Activated gamma-delta T cell treated with anti-CD3 and anti-CD28 coated beads, Interleukin-2, amount 50 U/mL, for 16 hours (primary cell): ENCODE measurements at places on chromosomes 4 and X.

GRCh38 chrX:77953302-77953701, 16.1 kb downstream of the PGAM4 start:
- DNase-seq: no peak

GRCh38 chr4:183621875-183622274, 37.1 kb downstream of the RWDD4 start:
- DNase-seq: no peak

DNA sequence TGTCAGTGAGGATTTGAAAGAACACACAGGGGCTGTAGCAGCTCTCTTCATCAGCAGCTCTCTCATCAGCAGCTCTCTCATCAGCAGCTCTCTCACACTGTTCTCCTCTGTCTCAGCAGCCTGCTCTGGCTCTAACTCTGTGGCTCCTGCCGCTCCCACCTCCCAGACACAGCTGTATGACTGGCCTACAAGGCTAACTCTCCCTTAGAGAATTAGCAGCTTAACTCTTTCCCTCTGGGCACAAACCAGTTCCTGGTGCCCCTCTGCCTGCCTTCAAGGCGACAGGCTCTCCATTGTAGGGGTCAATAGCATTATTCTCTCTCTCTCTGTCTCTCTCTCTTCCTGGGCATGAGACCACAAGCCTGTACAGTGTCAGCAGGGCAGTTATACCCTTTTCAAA, 385.6 kb upstream of the PCDH10 start:
- DNase-seq: no peak

DNA sequence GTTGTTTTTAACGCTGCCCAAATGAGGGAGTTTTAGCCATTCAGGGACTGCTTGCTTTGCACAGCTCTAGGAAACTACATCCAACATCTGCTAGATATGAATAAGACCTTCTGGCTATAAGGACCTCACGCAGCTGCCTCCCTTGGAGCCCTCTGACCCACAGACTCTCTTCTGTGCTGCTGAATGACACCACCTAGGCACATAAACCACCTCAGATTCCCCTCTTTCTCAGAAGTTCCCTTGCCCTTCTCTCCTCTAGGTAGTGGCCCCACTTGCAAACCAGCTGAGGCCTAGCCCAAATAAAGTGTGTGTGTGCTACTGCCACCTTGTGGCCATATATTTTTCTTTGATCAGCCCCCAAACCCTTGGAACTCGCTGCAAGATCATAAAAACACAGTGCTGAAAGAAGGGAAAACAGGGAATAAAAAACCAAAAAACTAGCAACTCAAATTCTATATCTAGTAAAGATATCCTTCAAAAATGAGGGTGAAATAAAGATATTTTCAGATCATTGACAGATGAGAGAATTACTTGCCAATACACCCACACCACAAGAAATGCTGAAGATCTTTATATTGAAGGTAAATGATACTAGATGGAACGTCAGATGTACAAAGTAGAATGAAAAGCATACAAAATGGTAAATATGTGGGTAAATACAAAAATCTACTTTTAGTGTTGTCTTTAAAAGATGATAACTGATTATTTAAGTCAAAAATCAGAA, 265.9 kb downstream of the ADAMTS3 start:
- no peak for DNase-seq

DNA sequence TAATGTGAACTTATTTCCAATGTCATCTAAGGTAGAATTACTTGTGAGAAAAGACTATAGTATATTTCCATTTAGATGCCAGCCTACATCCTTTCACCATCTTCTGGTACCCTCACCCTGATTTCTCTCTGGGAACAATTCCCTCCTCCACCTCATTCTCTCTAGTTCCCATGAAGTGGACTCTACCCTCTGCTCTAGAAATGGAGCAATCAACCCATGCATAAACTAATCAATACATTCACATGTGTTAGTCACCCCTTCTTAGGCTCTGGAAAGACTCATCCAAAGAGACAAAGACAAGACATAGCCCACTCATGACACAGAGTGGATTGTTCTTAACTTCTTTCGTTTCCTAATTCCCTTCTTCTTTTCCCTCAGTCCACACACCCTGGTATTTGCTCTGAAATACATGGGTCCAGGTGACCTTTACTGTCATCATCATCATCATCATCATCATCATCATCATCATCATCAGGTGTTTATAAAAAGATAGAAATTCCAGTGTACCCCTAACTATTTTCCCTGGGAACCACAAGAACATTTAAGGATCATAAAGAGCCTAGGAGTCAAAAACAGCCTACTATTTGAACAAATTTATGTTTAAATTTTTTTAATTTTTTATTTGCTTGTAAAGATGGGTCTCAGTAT, 298.9 kb upstream of the GALNT7 start:
- no peak for DNase-seq

GRCh38 chr4:133920236-133920635, 281.4 kb downstream of the PABPC4L start:
- no peak for DNase-seq

GRCh38 chr4:42398871-42399331, 1.6 kb downstream of the SHISA3 start:
- no peak for DNase-seq

DNA sequence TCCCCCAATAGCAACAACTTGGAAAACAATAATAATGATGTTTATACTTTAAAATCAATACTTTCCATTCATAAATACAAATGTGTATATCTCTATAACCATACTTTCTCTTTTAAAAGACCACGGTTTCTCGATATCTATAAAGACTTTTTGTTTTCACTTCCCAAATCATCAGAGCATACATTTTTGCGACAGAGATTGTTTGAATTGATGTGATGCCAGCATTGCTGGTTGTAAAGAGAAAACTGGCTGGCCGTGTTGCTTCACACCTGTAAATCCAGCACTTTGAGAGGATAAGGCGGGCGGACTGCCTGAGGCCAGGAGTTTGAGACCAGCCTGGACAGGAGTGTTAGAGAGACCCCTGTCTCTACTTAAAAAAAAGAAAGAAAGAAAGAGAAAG, 77.6 kb upstream of the ZNF518B start:
- no peak for DNase-seq

DNA sequence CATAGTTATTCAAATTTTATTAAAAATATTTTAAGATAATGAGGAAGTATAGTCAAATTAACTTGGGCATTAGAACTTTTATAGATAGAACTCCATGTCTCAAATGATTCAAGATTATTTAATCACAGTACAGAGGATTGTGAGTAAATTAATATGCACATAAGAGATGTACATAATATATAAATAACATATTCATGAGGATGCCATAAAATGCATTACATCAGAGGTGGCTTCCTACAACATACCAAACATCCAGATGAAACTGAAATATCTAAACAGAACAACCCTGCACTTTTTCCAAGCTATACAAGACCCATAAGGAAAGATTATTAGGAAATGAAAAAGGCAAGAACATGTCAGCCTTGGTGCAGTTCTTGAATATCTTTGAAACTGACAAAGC, 91.3 kb upstream of the NAP1L5 start:
- DNase-seq: no peak

GRCh38 chrX:34918856-34919255, 23.7 kb upstream of the FAM47B start:
- DNase-seq: no peak

DNA sequence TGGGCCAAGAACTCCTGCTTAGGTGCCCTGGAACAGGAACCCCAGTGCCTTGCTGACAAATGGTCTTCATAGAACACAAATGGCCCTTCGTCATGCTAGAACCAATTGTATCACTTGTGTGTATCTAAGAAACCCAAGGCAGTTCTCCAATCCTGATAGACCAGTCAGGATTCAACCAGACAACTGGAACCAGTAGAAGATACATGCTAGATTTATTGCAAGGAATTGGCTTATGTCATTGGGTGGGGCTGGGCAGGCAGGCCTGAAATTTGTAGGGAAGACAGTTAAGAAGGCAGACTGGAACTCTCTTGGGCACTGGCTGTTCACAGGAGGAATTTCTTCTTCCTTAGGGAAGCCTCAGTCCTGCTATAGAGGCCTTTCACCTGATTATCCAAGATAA, 17.0 kb upstream of the TBL1X start:
- no peak for DNase-seq

GRCh38 chrX:123324625-123325024, 140.5 kb downstream of the GRIA3 start:
- DNase-seq: no peak

DNA sequence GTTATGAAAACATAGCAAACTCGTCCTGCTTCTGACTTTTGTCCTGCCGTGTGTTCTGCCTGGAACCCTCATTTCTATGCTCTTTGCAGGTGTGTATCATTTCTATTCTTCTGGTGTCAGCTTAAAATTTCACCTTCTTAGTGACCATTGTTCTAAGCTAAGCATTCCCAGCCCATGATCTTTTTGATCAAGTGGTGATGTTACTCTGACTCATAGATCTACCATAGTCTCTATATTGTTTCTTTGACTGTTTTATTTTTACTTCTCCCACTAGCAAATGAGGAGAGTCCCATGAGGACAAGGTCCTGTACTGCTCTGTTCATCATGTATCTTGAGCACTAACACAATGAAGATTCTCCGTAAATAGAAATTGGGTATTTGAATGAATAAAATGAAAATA, 14.1 kb upstream of the CXCL6 start:
- DNase-seq: no peak

DNA sequence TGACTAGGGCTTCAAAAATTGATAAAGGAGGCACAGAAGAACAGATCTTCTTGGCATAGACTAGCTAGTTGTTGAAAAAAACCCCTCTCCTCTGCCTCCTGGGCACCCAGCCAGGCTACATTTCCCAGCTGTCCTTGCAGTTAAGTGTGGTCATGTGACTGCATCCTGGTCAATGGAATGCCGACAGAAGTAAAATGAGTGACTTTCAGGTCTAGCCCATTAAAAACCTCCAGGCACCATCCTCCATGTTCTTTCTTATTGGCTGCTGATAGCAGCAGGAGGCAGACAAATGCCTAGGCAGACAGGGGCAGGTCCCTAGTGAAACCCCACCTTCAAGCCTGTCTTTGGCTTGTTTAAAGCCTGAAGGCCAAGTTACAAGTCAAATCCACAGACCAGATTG, 35.3 kb downstream of the ATXN3L start:
- DNase-seq: no peak

DNA sequence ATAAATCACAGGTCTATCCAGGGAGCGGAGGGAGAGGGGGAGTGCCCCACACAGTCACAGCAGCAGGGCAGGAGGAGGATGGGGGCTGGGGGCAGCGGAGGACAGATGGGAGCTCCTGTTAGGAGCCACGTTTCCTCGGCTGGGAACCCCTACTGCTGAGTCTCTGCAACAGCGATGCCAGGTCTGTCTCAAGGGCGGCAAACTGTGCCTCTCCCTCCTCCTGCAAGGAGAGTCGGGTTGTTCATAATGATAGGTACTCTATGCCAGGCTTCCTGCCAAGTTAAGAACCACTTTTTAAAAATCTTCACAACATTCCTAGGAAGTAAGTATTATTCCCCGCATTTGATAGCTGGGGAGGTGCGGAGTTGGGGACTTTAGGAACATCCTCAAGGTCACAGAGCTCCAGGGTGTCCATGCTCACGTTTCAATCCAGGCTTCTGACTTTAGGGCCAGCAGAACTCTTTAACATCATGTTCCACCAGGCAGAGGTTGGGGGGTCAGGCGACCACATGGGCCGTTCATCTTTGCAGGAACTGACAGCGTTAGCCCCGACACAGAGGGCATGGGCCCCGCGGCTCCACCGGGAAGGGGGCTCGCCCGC, 98.3 kb upstream of the MAML3 start:
- no peak for DNase-seq

GRCh38 chrX:110089656-110090403, 86.9 kb downstream of the TMEM164 start:
- no peak for DNase-seq

GRCh38 chrX:85244450-85245211, 840 bp downstream of the ZNF711 start:
- DNase-seq: no peak

DNA sequence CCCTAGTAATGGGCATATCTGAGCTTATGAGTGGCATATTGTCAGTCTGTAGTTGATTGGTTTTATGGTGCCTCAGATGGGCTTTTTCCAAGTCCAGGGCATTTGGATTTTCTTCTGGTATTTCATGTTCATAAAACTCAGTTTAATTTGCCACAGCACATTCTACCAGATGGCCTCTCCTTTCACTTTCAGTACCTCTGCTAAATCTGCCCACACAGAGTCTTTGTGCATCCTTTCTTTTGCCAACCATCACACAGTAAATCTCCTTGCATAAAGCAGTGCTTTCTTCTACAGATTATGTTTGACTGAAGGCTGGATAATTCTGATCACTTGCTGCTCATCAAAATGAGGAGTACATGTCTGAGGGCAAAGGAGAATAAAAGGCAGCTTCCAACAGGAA, 98.2 kb downstream of the HS6ST2 start:
- DNase-seq: no peak

- no peak for DNase-seq
Observed at GRCh38 chr4:104494822-104495559, at the start of gene CXXC4. Gene CXXC4, minus strand, starts transcription at chr4:104494894. Its CDS starts 3,092 bp downstream, at chr4:104491802.

DNA sequence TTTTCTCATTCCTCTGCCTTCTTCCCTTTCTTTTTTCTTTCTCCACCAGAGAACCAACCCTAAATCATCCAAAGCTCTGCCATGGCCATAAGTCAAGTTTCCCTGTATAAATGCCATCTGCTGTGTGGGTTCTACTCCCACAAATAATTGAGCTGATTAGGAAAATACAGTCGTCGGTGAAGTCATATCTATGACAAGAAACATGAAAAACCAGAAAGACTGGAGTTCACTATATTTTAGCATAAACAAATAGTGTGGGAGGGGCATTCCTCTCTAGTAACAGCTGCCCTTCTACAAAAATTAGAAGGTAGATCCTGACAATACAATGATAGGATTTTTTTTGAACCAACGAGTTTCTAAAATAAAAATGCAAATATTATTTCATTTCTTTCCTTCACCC, 48.8 kb downstream of the SPOCK3 start:
- no peak for DNase-seq

DNA sequence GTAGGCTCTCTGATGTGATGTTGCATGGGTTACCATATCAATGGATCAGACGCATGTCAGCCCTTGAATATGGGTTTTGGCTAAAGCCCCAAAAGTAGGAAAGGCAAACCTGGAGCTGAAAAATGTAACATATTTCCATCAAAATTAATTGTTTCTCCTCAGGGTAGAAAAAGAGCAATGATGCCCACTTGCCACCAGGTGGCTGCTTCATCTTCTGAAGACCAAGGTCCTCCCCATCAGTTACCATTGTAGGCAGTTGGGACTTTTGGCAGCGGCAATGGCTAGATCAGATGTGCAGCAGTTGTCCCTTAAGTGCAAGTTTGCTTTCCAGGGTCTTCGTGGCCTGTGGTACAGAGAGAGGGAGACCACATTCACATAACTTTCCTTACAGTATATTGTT, 118.2 kb downstream of the NAF1 start:
- no peak for DNase-seq

DNA sequence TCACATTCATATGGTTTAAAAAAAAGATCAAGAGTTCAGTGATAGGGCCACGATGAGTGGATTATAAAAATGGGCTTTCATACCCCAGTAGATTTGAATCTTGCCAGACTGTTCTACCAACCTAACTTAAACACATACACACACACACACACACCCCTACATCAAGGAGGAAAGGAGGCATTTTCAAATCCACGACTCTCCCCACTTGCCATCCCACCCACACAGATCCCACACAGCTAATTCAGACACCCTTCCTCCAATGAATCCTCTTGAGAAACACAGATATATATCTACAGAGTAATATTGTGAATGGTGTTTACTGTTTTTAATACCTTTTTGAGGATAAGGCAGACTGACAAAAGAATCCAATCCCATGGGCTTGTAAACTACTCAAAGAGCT, 16.8 kb downstream of the SUPT20HL1 start:
- DNase-seq: no peak
